ENCODE measurements at places on chromosomes 3 and 15.

GRCh38 chr3:17032407-17033034, 147.8 kb downstream of the PLCL2 start:
- no peak for DNase-seq

DNA sequence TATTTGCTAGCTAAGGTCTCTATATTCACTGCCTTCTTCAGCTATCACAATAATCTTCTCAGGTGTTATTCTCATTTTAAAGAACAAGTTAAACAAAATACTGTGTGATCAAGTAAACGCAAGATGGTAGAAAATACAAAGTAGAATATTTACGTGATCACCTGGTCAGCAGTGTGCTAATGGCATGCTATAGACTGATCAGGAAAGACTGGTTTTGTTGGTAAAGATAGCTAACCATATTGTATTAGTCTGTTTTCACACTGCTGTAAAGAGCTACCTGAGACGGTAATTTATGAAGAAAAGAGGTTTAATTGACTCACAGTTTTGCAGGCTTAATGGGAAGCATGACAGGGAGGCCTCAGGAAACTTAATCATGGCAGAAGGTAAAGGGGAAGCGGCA, 50.4 kb downstream of the ZBTB38 start:
- DNase-seq = no peak

DNA sequence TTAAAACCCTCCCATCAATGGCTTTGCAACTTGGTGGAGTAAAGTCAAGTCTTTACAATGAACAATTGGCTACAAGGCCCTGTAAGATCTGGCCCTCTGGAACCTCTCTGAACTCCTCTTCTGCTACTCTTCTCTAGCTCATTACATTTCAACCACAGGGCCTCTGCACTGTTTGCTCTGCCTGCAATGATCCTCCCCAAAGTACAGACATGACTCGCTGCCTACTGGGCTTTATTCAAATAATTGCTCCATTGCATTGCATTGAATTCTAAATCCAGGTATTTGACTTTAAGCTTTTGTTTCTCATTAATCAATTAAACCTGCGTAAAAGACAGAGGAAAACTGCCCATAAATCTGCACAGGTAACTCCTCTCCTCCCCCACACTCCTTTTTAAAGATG, 96.7 kb downstream of the CD47 start:
- DNase-seq = no peak

GRCh38 chr15:27249760-27250109, 278.8 kb downstream of the GABRG3 start:
- no peak for DNase-seq

DNA sequence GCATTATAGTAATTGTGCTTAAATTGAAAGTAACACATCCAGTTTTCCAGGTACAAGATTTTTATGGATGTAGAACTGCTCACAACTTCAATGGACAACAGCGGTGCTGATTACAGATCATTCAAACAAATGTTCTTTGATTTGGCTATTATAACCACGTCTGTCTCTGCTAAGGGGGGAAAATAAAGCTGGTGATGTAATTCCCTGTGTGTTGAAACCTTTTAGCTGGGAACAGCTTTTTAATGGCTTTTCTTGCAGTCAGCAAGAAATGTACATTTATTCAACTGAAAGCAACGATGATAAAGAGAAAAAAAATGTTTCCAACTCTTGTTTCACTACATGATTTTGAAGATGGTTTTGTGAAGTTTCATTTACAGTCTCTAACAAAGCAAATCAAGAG, 431.9 kb upstream of the AGTR1 start:
- no peak for DNase-seq

- no peak for DNase-seq
These were observed 45.8 kb downstream of the SLC25A26 start for GRCh38 chr3:66266551-66266950.

- peak; percentile 55 for DNase-seq
These were observed at the start of gene CACNA2D3 for GRCh38 chr3:54122324-54123002. Gene CACNA2D3 (plus strand): TSS chr3:54122552.

DNA sequence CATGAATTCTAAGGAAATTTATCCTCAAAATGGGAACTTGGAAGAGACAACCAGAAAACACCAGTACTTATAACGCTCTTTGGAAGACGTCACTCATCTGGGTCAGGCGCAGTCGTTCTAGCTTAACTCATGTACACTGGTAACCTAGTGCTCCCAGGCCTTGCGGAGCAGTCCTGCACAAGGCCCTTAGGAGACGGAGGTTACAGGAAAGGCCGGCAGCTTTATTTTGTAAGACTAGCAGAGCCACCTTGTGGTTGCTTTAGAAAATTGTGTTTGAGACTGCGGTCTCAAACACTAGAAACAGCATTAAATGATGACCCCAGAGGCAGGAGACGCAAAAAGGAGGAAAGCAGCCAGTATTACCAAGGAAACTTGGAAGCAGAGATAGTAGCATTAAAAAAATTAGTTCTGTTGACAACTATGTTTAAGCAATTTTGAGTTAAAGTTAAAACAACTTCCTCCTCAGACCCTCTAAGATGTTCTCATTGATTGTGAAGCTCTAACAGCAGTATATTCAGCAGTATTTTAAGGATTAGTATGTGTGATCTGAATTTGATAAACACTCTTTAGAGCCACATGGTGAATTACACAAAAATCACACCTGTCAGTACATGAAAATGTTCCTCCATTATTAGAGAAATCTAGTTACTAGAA, 141.9 kb upstream of the C2CD4B start:
- DNase-seq = peak; percentile 36

DNA sequence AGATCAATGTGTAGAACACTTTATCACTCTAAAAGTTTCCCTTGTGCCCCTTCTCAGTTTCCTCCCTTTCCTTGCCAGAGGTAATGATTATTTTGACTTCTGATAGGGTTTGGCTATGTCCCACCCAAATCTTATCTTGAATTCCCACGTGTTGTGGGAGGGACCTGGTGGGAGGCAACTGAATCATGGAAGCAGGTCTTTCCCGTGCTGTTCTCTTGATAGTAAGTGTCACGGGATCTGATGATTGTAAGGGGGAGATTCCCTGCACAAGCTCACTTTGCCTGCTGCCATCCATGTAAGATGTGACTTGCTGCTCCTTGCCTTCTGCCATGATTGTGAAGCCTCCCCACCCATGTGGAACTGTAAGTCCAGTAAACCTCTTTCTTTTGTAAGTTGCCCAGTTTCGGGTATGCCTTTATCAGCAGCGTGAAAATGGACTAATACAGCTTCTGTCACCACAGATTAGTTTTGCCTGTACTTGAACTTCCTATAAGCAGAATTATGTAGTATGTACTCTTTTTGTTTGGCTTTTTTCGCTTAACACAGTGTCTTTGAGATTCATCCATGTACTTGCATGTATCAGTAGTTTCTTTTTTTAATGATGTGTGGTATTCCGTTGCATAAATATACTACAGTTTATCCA, 7.2 kb downstream of the FEM1B start:
- DNase-seq = no peak

DNA sequence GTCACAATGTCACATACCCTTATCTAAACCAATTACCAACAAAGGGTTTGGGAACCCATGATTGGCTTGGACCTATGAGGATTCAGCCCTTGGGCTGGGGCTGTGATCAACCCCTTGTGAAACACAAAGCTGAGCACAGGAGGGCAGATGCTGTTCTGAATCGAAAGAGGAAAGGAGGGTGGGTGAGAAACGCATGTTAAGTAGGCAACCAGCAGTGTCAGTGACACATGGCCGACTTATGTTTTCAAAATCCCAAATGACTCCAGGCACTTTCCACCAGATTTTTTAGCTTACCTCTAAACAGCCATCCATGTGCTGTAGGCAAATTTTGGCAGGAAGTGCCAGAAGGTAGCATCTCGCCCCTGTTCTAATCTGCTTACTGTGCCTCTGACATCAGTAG, 34.1 kb upstream of the KLHL25 start:
- DNase-seq = no peak

DNA sequence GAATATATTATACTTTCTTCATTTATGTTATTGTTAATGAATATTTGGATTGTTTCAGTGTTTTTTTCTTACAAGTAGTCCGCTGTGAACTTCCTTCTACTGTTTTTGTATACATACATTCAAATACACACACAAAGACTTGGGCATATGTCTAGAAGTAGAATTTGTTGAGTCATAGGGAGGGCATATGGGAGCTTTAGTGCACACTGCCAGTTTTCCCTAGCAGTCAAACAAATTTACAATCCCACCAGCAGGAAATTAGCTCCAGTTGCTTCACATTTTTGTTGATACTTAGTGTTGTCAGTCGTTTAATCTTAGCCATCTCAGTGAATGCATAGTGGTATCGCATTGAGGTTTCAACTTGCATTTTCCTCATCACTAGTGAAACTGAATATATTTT, 492.3 kb downstream of the DIPK2A start:
- no peak for DNase-seq

- no peak for DNase-seq
These were observed 505.1 kb downstream of the FHIT start for GRCh38 chr3:60746043-60746638.

GRCh38 chr3:143751643-143752178, 96.6 kb downstream of the SLC9A9 start:
- no peak for DNase-seq

- no peak for DNase-seq
These were observed 589 bp upstream of the GPR27 start for GRCh38 chr3:71752831-71753700.

DNA sequence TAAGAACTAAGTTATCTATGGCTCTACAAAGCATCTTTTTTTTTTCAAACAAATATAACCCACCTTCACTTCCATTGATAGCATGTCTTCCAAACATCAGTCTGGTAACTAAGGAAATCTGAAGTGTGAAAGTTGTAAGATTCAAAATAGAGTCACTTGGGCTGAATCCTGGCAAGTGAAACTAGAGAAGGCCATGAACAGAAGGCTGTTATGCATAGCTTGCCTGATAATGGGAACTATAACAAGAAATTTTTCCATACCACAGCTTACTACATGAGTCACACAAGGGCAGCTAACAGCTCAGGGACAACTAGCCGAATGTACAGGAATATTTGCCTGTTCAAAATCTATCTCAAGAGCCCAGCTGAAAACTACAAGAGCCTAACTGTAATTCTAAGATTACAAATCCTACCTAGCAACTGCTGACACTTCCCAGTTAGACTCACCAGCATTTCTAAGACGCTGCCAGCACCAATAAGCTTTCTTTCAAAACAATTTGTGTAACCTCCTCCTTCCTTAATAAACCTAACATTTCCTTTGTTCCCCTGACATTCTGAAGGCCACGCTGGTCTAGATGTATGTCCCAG, 1066.5 kb downstream of the PLOD2 start:
- no peak for DNase-seq

DNA sequence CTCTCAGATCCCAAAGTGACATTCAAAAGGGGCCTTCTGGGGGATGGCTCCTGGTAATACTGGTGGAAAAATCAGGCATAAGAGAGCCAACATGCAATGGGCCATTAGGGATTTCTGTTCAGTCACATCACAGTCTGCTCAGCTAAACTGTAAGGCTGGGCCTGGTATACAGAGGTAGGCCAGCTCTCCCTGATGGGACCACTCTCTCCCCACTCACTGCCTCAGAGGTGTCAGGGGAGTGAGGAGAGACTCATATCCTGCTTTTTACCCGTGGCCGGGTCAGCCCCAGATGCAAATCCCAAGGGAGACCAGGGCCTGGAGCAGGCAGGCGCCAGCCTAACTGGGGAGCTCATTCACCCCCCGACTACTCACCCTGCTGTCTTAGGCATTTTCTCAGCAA, 48.1 kb upstream of the TPM1 start:
- no peak for DNase-seq

Measured in left hindlimb (tissue), 1 donor.